D341Med (cell line): ENCODE measurements at places on chromosomes 6 and 20.
A peak's percentile ranks its signal among the peaks of the same experiment; 100 is the strongest.

GRCh38 chr20:25318471-25319240 is 70.8 kb downstream of the PYGB start:
- DNase-seq = no peak

GRCh38 chr6:127878115-127878514 is 22.7 kb downstream of the THEMIS start:
- DNase-seq = no peak

GRCh38 chr6:9606435-9607134 is 808.3 kb downstream of the TFAP2A start:
- DNase-seq = no peak

GRCh38 chr6:31791324-31792089 is 4.0 kb downstream of the VARS1 start:
- DNase-seq = peak; percentile 81

DNA sequence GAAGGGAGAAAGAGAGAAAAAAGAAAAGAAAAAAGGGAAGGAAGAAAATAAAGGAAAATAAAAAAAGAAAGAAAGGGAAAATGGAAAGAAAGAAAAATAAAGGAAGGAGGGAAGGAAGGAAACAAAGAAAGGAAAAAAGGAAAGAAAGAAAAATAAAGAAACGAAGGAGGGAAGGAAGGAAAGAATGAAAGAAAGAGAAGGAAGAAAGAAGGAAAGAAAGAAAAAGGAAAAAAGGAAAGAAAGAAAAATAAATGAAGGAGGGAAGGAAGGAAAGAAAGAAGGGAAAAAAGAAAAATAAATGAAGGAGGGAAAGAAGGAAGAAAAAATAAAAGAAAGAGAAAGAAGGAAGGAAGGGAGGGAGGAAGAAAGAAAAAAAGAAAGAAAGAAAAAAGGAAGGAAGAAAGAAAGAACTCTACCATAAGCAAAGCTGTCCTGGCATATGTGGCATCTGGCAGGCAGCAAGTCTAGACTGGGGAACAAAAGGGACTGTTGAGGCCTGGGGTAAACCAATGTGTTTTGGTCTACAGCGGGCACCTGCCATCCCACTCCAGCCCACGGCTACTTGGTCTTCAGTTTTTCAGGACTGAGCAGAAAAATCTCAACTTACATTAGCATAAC is 86.9 kb downstream of the TFAP2C start:
- no peak for DNase-seq

DNA sequence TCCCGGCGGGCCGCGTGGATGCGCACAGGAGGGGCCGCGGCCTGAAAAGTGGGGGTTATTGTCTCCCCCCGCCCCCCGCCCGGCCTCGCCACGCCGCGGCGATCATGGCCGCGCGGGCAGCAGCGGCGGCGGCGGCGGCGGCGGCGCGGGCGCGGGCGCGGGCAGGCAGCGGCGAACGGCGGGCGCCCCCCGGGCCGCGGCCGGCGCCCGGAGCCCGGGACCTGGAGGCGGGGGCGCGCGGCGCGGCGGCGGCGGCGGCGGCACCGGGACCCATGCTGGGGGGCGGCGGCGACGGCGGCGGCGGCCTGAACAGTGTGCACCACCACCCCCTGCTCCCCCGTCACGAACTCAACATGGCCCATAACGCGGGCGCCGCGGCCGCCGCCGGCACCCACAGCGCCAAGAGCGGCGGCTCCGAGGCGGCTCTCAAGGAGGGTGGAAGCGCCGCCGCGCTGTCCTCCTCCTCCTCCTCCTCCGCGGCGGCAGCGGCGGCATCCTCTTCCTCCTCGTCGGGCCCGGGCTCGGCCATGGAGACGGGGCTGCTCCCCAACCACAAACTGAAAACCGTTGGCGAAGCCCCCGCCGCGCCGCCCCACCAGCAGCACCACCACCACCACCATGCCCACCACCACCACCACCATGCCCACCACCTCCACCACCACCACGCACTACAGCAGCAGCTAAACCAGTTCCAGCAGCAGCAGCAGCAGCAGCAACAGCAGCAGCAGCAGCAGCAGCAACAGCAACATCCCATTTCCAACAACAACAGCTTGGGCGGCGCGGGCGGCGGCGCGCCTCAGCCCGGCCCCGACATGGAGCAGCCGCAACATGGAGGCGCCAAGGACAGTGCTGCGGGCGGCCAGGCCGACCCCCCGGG is 637 bp downstream of the ARID1B start:
- peak; percentile 83 for DNase-seq

- no peak for DNase-seq
Measured at GRCh38 chr20:5511930-5512329, 195.2 kb upstream of the PROKR2 start.

DNA sequence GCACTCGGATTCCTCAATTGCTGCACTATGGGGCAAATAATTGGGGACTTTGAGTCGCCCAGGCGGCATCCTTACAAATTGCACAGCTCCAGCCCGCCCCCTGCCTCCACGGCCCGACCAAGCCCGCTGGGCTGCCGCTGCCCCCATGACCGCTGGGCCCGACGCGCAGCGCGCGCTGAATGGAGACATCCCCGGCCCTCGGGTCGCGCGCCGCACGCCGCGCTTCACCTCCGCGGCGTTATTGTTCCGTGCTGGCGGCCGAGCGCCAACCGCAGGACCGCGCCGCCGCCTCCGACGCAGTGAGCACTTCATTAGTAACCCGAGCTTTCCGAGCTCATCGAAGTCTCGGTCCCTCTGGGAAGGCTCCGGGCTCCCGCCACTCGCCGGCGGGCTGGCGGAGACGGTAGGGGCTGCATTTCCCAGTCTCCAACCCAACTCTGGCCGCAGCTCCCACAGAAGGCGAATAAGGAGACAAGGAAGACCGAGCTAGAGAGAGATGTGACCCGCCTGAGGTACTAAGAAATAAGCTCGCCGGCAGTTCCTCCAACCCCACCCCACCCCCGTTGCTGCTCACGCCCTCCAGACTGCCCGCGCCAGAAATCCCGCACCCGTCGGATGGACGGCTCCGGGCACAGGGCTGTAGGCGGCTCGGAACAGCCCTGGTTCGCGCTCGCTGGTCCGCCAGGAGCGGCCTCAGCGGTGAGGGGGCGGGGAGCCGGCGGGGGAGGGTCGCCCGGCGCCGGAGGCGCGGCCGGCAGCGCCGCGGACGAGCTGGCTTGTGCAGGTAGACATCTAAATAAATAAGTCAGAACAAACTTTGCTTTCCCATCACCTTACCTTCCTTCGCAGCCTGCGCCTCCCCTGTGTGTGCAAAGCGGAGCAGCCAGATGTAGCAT is 703 bp downstream of the EPHA7 start:
- DNase-seq = peak; percentile 64

GRCh38 chr6:106145741-106146227 is 59.6 kb downstream of the PRDM1 start:
- DNase-seq = no peak

DNA sequence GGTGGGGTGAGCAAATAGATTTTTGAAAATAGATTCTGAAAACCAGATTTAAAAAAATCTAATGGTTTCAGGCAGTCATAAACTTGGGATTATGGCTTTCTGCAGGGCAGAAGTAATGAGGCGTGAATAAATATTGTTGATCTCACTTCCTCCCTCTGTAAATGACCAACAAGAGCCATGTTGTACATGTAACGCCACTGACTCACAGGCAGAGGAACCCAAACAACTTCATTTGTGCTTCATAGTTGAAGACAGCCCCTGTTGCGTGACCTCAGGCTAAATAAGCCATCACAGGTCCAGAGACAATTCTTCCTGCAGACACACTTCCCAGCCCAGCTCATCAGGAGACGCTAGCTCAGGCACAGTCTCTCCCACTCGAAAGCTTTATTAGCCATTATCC is 59.1 kb upstream of the F13A1 start:
- no peak for DNase-seq

- no peak for DNase-seq
Measured at GRCh38 chr6:38056361-38056760, 236.8 kb downstream of the ZFAND3 start.

DNA sequence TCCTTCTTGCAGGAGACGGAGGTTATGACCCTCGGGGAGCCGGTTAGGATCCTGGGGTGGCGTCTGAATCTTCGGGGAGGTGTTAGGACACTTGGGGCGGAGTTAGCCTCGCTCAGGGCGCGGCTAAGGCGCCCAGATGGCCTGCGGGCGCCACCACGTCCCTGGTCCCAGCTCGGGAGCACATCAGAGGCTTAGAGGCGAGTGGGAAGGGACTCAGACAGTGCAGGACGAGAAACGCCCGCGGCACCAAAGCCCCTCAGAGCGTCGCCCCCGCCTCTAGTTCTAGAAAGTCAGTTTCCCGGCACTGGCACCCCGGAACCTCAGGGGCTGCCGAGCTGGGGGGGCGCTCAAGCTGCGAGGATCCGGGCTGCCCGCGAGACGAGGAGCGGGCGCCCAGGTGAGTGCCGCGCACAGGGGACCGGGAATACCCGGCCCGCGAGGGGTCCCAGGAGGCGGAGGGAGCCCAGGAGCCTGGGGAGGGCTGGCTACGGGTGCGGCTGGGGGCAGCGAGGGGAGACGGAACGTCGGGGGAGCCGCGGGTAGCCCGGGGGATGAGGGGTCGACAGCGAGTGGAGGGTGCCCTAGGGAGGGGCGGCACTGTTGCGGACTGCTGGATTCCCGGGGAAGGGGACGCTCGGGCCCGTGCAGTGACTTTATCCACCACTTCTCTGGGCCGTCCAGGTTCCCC is at the start of gene HCK:
HCK (plus strand) TSS at position 153 of the 688 bp plus-strand sequence.
- DNase-seq = peak; percentile 57

- DNase-seq = no peak
Measured at GRCh38 chr6:127347178-127347577, 3.8 kb upstream of the ECHDC1 start.
